ENCODE measurements at places on chromosomes 11 and 22.

- no peaks in the 10 kb centered on the region for H3K36me3 ChIP-seq
- H3K4me3 ChIP-seq = no peak overlapping the region
- H3K27ac ChIP-seq = no peak overlapping the region
- H3K27me3 ChIP-seq = no peaks in the 10 kb centered on the region
- DNase-seq = no peak
Observed at GRCh38 chr11:117514256-117514655, 186.6 kb downstream of the CEP164 start.

DNA sequence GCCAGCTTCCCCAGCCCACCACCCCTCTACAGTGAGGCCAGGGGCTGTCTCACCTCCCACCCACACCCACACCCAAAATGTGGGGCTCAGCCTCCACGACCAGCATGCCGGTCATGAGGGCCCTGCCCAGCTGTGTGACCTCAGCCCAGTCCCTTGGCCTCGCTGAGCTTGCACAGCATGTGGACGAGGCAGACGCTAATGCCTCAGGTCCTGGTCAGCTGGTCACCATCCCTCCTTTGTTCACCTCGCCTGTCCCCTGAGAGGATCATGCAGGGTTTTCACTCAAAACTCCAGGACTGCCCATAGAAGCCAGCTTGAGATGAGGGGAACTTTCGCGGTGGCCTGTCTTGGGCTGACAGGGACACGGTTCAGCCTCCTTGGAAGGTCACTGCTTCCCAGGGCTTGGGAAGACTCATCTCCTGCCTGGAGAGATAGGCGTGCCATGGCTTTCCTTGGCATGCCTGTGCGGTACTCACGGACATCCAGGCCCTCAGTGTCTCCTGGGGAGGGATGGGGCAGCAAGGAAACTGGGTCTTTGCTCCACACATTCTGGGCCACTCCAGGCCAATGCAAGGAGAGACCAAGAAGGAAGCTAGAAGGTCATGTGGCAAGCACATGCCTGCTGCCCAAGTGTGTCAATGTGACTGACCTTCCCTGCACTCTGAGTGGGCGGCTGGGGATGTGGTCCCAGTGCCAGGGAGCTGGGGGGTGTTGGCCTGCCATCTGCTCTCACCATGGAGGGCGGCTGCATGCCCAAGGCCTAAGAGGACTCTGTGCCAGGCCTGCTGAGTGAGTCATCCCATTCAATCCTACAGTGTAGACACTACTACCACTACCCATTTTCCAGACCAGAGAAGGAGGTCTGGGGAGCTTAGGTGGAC lies 3.2 kb upstream of the RTN4R start:
- no peak overlapping the region for H3K4me3 ChIP-seq
- peaks cover 8% of the 10 kb centered on the region for H3K4me1 ChIP-seq
- no peak overlapping the region for H3K27ac ChIP-seq
- no peak for DNase-seq
- H3K36me3 ChIP-seq = no peaks in the 10 kb centered on the region

GRCh38 chr11:7559398-7560283 lies 45.8 kb downstream of the PPFIBP2 start:
- no peaks in the 10 kb centered on the region for H3K36me3 ChIP-seq
- no peak overlapping the region for H3K4me3 ChIP-seq
- DNase-seq = no peak
- no peak overlapping the region for H3K27ac ChIP-seq

DNA sequence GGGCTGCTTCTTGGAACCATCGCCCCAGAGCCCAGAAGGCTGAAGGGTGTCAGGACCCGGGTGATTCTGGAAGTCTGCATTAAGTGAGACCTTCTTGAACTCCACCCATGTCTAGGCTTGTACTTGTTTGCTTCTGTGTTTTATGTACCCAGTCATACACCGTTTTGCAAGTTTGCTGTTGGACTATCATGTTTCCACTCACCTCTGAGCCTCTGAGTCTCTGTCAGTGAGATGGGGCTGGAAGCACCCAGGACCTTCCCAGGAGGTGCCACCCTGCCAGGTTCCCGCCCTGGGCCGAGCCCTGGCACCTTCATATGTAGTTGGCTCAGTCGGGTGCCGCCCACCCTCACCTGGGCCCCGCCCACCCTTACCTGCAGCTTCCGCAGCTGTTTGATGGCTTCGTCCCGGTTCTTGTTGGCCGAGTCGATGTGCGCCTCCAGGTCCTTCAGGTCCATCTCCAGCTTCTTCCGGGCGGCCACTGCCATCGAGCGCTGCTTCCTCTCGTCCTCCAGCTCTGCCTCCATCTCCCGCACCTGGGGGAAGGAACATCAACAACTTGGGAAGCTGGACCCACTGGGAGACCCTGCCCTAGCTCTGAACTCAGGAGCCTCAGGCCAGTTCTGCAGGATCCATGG lies 35.1 kb downstream of the APOL1 start:
- peaks cover 80% of the 10 kb centered on the region for H3K36me3 ChIP-seq
- H3K27ac ChIP-seq = no peak overlapping the region
- no peak for DNase-seq
- H3K4me1 ChIP-seq = peaks cover 57% of the 10 kb centered on the region
- no peaks in the 10 kb centered on the region for H3K27me3 ChIP-seq

DNA sequence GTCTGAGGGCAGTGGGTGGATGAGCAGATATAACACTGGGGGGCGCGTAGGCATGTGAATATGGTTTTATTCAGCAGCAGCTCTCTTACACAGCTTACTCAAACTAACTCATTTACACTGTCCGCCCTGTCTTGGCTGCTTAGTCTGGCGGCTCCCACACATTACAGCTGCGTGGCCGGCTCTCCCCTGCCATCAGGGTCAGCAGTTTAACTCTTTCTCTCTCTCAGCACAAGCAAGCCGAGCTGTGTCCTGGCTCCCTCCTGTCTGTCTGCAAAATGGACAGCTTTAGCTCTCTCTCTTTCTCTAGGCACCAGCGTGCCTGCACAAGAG lies 1310.1 kb upstream of the RAG2 start:
- H3K27ac ChIP-seq = no peak overlapping the region
- no peak for DNase-seq
- H3K4me1 ChIP-seq = no peaks in the 10 kb centered on the region

DNA sequence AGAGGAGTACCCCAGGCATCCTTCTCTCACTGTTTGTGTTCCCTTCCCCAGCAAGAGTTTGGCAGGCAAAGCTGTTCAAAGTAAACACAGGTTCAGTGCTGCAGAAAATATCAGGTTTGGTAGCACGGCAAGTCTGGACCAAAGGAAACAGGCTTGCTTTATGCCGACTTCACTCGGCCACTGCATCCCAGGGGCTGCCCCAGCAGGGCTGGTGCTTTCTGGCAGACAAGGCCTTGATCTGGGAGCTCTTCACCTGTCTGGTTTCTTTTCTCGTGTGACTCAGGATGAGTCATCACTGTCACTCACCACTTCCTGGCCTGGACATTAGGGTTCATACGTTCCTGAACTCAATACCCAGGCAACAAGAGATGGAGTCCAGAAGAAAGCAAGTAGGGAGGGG lies 52.6 kb upstream of the NAV2 start:
- DNase-seq = no peak
- no peak overlapping the region for H3K4me3 ChIP-seq
- no peak overlapping the region for H3K27ac ChIP-seq
- H3K4me1 ChIP-seq = peaks cover 4% of the 10 kb centered on the region
- no peaks in the 10 kb centered on the region for H3K27me3 ChIP-seq

DNA sequence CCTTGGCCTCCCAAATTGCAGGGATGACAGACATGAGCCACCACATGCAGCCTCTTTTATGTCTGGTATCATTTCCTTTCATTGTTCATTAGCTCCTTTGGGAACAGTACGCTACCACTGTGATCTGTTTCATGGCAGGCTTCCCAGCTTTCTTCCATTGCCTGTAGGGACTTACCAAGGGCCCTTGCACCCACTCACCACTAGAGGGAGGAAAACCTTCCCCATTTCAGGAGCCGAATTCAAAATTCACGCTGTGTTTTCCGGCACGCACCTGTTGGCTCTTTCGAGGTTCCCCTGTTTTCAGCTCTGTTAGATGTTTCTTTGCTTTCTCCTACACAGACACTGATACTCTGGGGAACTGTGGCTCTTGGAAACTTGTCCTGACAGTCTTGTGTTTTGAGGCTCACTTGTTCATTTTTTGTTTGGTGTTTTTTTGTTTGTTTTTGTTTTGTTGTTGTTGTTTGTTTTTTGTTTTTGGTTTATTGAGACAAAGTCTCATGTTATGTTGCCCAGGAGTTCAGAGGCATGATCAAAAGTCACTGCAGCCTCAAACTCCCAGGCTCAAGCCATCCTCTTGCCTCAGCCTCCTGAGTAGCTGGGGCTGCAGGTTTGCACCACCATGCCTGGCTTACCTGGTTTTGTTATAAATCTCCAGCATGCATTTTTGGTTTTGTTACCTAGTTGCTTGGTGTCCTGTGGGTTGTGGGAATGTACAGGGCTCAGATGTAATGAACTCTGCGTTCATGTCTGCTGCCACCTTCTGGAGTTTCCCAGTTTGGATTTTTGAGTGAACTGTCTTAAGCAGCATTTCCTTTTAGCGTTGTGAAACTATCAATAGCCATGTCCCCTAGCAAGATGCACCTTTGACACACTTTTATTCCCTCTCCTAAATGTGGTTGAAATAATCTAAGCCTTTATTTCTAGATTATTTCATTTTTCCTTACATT lies 2.3 kb downstream of the KRTAP5-11 start:
- H3K36me3 ChIP-seq = no peaks in the 10 kb centered on the region
- H3K27me3 ChIP-seq = no peaks in the 10 kb centered on the region
- H3K4me1 ChIP-seq = no peaks in the 10 kb centered on the region
- H3K4me3 ChIP-seq = no peak overlapping the region
- DNase-seq = peak; percentile 10

DNA sequence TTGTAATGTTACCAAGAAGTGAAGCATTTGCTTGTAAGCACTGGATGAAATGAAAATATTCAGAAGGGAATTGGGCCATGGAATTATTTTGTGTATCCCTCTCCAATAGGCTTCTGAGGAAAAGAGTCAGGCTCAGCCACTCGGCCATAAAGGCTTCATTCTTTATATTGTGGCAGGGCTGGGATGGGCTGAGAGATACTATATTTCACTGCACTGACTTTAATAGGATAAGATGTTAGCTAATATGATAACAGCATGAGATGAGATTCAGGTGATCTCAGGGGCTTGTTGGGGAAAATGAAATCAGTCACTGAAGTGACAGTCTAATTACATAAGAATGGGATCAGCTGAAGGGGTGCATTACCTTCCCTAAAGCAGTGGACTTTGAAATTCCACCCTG lies 7.3 kb upstream of the TRIM44 start:
- no peaks in the 10 kb centered on the region for H3K4me1 ChIP-seq
- peaks cover 4% of the 10 kb centered on the region for H3K27me3 ChIP-seq
- no peak overlapping the region for H3K27ac ChIP-seq
- no peak for DNase-seq
- H3K36me3 ChIP-seq = no peaks in the 10 kb centered on the region

- no peak within 1 kb of the TSS for H3K27ac ChIP-seq
- peak within 1 kb of the TSS; percentile 50 for H3K4me3 ChIP-seq
Observed at GRCh38 chr11:107928046-107928766, at the start of gene RAB39A. TSS of gene RAB39A (plus strand) at chr11:107928448. CDS start at chr11:107928569, 121 bp downstream.

DNA sequence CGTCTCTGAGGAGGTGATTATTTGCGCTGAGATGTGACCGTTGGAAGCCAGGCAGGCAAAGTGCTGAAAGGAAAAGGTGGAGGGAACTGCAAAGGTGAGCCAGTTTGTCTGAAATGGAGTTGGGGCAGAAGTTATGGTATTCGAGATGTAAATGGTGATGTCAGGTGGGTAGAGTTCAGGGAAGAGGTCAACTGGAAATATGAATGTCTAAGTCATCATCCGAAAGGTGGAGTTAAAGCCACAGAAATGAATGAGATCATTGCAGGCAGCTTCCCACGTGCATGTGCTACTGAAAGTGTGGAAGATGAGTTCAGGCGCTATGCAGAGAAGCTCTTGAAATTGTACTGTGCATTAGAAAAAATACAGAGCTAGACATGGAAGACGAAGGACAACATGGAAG lies 2.2 kb upstream of the BPIFC start:
- H3K4me1 ChIP-seq = no peaks in the 10 kb centered on the region
- DNase-seq = no peak
- H3K36me3 ChIP-seq = no peaks in the 10 kb centered on the region
- H3K4me3 ChIP-seq = no peak overlapping the region

- DNase-seq = peak; percentile 48
- peak overlapping the region; percentile 93 for H3K27ac ChIP-seq
- no peaks in the 10 kb centered on the region for H3K36me3 ChIP-seq
- no peaks in the 10 kb centered on the region for H3K27me3 ChIP-seq
- peaks cover 42% of the 10 kb centered on the region for H3K4me1 ChIP-seq
Observed at GRCh38 chr11:57566905-57567514, 462 bp downstream of the UBE2L6 start.

DNA sequence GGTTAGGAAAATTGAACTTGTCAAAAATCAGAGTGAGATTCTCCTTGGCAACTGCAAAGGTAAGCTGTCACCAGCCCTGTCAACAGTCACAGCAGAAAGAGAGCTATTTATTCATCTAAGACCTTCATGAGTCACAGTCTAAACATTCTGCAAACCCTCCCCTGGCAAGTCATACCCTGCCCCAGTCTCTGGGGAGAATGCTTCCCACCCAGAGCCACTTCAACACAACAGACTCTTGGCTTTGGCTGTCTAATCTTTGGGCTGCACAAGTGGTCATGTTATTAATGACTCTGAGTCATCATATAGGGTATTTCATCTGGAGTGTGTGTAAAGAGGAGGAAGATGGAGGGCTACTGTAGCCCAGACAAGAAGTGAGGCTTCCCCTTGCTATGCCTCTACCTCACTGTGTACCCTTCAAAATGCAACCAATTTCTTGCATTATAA lies 153.4 kb downstream of the CCDC34 start:
- no peaks in the 10 kb centered on the region for H3K36me3 ChIP-seq
- no peak for DNase-seq
- no peak overlapping the region for H3K4me3 ChIP-seq
- H3K4me1 ChIP-seq = no peaks in the 10 kb centered on the region
- no peaks in the 10 kb centered on the region for H3K27me3 ChIP-seq

DNA sequence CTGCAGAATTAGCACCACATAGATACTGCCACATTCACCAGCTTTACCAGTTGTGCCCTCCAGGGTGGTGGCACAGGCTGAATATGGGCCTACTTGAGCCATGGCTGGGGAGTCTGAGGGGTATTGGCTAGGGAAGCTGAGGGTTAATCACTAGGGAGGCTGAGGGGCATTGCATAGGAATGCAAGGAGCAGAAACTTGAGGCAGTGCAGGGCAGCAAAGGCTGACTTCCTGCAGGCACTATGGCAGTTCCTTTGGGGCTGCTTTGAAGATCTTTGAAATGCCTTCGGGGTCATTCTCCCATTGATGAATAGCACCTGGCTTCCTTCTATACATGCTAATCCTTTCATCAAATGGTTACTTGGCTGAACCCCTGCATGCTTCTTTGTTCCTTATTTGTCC lies 171.5 kb downstream of the RCN1 start:
- no peak for DNase-seq
- H3K4me3 ChIP-seq = no peak overlapping the region
- no peak overlapping the region for H3K27ac ChIP-seq
- no peaks in the 10 kb centered on the region for H3K36me3 ChIP-seq
- H3K27me3 ChIP-seq = no peaks in the 10 kb centered on the region

- no peak overlapping the region for H3K4me3 ChIP-seq
- no peak for DNase-seq
- H3K27ac ChIP-seq = no peak overlapping the region
- H3K36me3 ChIP-seq = no peaks in the 10 kb centered on the region
- H3K27me3 ChIP-seq = no peaks in the 10 kb centered on the region
Observed at GRCh38 chr22:43222262-43222661, 35.3 kb upstream of the TTLL12 start.

Measured in CD4-positive, alpha-beta memory T cell (primary cell).